Pons (tissue), 1 donor: ENCODE measurements at places on chromosomes 12 and 14.
A peak's percentile ranks its signal among the peaks of the same experiment; 100 is the strongest.

DNA sequence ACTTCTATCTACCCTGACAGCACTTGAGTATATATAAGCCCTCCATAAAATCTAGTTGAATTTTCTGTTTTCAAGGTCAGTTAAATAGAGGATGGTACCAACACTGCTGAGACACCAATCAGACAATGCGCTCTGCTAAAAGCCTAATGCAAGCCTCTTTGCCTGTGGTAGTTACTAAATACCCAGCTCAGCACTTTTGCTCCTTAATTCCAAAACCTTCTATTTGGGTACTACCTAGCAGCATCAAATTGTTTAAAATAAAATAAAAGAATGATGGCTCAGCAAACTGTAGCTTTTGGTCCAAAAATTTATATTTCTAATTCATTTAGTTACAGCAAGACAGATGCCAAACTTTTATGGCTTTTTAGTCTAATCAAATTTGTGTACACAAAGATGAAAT is 107.9 kb downstream of the IPO8 start:
- DNase-seq, result no peak

DNA sequence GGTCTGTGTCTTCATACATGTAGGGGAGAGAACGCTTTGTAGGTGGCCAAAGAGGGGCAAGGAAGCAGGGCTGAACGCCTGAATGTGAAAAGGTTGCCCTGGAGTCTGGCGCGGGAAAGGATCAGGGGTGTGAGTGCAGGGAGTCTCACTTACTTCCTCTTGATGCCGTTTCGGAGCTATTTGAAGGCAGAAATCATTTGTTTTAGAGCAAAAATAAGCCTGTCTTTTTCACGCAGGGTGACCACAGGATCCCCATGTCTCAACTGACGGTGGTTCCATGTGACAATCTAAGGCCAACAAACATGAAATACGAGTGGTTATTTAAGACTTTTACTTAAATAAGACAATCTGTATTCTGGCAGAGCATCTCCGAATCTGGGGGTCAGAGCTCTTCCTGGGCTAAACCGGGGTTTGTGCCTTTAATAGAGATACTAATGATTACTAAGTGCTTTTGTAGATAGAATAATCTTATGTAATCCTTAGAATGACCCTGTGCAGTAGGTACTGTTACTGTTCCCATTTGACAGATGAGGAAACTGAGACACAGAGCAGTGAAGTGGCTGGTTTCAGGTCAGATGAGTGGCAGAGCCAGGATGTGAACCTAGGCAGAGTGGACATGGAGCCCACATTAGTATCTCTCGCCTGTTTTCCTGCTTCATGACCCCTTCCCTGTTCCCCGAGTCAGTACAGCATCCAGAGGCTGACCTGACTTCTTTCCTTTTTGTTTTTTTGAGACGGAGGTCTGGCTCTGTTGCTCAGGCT is 1.9 kb downstream of the BRI3BP start:
- DNase-seq, result peak; percentile 43

DNA sequence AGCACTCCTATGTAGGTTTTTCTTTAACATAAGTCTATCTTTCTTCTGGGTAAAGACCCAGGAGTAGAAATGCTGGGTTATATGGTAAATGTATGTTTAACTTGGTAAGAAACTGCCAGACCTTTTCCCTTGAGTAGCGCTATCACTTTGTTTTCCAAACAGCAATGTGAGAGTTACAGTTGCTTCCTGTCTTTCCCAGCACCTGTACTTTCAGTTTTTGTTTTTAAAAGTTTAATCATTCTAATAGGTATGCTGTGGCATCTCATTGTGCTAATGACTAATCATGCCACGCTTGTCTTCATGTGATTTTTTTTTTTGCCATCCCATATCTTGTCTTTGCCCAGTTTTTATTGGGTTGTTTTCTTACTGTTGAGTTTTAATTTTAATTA is 28.1 kb downstream of the GIT2 start:
- DNase-seq, result no peak

GRCh38 chr12:1918081-1918883 is at the start of gene CACNA2D4:
TSS of gene CACNA2D4 (minus strand) at chr12:1918652. CDS start at chr12:1918473, 179 bp downstream.
- DNase-seq, result no peak

- no peak for DNase-seq
These were observed 1.5 kb downstream of the TCL1A start for GRCh38 chr14:95712398-95712797.

DNA sequence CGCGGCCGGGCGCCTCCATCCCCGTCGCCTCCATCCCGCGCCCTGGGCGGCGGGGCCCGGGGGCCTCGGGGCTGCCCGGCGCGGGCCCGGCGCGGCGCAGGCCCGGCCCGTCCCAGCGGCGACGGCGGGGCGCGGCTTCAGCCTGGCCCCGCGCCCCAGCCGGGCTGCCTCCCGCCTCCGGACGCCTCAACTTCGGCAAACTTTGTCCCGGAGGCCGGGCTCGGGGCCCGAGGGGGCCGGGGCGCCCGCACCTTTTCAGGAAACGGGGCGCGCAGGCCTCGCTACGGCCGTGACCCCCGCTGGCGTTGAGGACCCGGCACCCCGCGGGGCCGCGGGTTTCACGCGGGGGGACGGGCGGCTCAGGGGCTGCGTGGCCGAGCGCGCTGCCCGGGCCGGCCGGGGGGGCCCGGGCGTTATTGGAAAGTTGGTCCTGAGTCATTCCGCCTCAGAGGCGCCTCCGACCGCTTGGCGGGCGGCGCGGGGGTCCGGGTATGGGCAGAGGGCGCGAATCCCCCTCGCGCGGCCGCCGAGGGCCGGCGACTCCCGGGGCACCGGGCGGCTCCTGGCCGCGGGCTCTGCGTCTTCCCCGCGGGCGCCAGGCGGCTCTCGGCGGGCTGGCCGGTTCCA is 575 bp downstream of the TRAF3 start:
- no peak for DNase-seq

- no peak for DNase-seq
These were observed 48.4 kb downstream of the FNTB start for GRCh38 chr14:65035049-65035448.

DNA sequence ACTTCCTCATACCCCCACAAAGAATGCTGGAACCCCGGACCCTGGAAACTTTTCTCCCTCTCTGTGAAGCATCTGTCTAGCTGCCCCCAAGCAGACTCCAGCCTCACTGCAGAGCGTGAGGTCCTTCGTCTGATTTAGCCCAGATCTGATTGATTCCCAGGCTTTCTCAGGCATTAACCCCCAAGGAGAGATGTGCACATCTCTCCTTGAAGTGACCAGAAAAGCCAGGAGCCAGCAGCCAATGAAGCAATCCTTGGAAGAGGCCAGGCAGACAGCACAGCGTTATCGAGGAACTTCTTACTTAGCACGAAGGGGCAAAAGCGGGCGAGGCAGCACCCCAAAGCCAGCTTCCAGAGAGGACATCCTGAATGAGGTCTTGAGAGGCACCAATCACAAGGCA is 100.7 kb downstream of the ZFP36L1 start:
- DNase-seq, result no peak

DNA sequence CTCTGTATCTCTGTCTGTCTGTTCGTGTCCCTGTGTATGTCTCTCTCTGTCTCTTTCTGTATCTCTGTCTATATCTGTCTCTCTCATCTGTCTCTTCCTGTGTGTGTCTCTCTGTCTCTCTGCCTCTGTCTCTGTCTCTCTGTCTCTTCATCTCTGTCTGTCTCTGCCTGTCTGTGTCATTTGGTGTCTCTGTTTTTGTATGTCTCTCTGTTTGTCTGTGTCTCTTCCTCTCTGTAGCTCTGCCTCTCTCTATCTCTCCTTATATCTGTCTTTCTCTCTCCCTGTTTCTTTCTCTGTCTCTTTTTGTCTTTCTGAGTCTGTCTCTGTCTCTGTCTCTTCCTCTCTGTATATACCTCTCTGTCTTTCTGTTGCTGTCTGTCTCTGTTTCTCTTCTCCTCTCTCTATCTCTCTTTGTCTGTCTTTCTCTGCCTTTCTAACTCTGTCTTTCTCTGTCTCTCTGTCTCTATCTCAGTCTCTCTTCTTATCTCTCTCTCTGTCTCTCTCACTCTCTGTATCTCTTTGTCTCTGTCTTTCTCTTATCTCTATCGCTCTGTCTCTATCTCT is 50.2 kb downstream of the TMEM121 start:
- DNase-seq, result no peak

GRCh38 chr14:74945261-74945851 is 10.0 kb downstream of the PGF start:
- DNase-seq, result no peak

GRCh38 chr14:59254911-59255545 is 66.6 kb downstream of the DAAM1 start:
- DNase-seq, result peak; percentile 31

GRCh38 chr12:29738365-29738764 is 45.4 kb downstream of the TMTC1 start:
- no peak for DNase-seq

DNA sequence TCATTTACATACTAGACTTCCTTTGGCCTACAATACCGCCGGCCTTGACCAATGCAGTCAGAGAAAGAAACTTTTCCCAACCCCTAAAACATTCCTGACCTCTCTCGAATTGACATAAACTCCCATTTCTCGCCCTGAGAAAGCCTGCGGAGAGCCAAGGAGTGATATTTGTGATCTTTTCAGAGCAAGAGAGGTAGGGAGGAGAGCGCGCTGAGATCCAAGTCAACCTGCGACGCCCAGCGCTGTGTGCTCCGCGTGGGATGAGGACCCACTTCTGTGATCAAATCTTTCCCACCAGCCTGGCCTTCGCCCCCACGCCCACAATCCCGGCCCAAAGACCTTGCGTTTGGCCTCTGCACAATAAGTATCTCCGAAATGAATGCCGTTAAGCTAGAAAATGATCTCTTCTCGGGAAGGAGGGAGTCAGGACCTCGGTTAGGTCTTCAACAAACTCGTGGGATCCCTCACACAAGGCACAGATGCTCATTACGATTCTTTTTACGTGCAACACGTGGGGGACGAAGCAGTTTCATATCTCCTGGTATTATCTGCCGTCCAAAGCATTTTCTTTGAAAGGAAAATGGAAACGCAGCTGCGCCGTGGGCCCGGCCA is 6.3 kb upstream of the NPAS3 start:
- peak; percentile 21 for DNase-seq

DNA sequence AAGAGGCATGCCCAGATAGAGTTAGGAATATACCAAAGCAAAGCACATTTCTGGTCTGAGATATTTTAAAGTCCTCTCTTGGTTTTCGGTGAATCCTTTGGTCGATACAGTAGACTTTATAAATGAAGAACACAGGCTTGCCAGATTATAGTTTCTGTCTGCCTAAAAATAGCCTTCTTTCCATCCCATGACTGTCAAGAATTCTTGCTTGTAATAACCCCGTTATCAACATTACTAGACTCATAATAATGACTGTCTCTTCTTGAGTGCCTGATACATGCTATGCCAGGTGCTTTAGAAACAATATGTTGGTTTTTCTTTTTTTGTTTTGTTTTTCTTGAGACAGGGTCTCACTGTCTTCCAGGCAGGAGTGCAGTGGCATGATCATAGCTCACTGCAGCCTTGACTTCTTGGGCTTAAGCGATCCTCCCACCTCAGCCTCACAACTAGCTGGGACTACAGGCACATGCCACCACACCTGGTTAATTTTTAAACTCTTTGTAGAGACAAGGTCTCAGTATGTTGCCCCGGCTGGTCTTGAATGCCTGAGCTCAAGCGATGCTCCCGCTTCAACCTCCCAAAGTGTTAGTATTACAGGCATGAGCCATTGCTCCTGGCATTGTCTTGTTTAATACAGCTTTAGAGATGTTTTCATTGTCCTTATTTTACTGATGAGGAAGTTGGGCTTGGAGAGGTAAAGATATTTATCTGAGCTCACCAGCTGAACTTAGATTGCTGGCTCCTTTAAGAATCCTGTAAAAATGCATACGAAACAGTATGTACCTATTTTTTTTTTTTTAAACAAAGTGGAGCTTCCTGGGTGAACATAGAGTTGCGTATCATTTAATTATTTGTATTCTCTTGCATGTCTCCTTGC is 30.4 kb downstream of the CHST11 start:
- DNase-seq, result no peak

DNA sequence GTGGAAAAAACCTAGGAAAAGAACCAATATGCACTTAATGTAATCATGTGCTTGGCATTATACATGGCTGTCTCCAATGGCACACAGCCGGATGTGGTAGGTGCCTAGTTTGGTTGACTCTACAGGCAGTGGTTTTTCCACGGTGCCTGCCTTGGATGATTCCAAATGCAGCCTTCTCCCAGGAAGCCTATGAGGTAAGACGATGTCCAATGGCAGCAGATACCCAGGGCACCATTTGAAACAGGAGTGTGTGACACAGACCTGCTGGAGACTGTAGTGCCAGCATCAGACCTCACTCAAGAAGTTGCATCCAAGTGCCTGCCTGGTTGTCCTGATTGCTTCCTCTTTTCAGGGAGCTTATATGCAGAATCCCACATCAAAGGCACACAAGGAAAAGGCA is 88.0 kb upstream of the VASH1 start:
- DNase-seq, result no peak

DNA sequence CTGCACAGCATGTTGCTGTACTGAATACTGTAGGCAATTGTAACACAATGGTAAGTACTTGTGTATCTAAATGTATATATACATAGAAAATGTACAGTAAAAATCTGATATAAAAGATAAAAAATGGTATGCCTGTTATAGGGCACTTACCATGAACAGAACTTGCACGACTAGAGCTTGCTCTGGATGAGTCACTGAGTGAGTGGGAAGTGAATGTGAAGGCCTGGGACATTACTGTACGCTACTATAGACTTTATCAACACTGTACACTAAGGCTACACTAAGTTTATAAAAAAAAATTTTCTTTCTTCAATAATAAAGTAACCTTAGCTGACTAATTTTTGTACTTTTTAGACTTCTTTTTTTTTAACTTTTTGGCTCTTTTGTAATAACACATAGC is 24.2 kb upstream of the NEDD1 start:
- no peak for DNase-seq

DNA sequence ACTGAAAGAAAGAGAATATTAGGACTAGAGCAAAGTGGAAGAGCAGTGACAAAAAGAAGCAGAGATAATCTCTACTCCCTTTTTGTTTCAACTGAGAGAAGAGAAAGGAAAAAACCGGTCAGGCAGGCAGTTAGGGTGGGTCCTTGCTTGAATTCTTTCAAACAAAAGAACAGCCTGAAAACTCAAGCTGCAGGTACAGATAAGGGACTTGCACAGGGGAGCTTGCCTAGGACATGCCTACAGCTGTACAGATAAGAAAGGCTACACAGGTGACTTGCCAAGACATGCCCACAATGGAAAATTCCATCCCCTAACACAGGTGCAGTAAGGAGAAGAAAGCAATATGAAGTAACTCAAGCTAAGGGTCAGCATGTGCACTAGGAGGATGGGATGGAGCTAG is 532.2 kb upstream of the MIS18BP1 start:
- DNase-seq, result no peak

DNA sequence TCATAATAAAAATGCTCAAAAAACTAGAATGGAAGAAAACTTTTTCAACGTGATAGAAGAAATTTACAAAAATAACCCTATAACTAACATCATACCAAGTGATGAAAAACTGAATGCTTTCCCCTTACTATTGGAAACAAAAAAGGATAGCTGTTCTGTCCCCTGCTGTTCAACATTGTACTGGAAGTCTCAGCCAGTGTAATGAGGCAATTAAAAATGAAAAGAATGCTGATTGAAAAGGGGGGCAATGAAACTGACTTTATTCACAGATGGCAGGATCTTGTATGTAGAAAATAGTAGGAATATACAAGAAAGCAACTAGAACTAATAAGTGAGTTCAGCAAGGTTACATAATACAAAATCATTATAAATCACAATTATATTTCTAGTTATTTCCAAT is 337.9 kb upstream of the KITLG start:
- no peak for DNase-seq

GRCh38 chr12:109797905-109798669 is 35.1 kb downstream of the TRPV4 start:
- peak; percentile 37 for DNase-seq
